ENCODE measurements at places on chromosomes 7 and 10.

DNA sequence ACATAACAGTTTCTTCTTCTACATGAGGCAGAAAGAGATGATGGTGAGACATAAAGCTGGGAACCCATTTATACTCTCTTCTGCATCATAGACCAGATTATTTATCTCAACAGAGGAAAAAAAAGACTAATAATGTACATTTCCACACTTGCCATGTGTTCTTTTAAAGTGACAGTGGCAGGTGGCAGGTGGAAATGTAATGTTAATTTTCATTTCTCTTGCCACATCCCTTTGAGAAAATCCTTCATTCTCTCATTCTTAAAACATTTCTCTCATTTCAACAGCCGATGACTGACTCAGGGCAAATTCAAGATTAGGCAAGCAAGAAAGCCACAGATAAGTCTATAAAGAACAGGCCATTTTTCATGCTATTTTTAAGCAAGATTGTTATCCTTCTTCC, 635.6 kb upstream of the SORCS1 start:
- DNase-seq = no peak

DNA sequence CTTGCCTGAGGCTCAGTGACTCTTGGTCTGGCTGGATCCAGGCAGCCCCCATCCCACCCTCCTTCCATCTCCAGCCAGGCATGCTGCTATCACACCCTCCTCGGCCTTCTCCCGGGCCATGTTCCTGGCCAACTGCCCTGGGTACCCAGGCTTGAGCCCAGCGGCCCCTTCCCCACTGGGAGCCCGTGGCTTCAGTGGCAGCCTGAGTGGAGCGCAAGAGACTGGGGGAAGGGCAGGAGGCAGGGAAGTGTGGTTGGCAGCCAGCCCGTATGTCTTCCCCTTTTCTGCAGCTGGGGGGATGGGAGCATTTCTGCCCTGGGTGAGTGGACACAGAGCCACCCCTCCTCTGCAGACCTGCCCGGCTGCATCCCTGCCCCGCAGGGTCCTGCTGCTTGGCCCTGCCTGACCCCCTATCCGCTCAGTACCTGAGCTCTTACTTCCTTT, 148.5 kb downstream of the ARHGAP22 start:
- no peak for DNase-seq

- no peak for DNase-seq
Observed at GRCh38 chr10:84539216-84539615, 210.8 kb downstream of the CCSER2 start.

- DNase-seq = no peak
Observed at GRCh38 chr7:116783666-116784318, 78.6 kb upstream of the CAPZA2 start.

GRCh38 chr10:86830043-86830591, 73.7 kb downstream of the BMPR1A start:
- no peak for DNase-seq

DNA sequence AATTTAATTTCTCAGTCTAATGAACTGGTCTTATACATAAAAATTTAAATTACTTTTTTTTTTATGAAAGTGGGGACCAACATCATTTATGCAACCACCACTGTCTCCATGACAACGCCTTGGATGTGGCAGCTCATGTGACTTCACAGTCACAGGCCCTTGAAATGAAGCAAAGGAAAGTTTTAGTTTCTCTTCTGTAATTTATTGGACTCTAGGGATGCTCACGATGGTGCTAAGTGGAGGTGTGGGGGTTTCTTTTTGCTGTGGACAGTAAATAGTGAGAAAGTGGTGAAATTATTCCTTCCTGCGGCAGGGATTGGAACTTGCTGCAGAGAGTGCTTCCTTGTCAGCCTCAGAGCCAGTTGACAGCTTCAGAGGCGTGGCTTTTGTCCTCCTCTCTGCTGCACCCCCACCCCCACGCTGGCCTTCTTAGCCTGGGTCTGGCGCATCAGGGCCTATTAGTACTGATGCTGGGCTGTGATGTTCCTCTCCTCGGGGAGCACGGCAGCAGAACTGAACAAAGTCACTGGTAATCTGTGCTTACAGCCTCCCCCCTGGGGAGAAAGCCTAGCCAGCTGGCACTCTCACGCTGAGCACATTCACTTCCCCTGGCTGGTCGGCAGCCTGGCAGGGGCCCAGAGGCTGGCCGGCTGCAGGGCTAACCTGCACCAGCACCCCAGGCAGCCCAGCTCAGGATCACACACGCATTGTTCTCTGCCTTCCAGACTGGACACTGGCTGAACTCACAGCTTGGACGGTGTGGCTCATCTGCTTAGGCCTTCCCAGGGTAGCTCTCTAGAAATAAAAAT, 517.5 kb upstream of the GALNT17 start:
- no peak for DNase-seq

- no peak for DNase-seq
Observed at GRCh38 chr10:95474228-95475002, 86.8 kb downstream of the SORBS1 start.

DNA sequence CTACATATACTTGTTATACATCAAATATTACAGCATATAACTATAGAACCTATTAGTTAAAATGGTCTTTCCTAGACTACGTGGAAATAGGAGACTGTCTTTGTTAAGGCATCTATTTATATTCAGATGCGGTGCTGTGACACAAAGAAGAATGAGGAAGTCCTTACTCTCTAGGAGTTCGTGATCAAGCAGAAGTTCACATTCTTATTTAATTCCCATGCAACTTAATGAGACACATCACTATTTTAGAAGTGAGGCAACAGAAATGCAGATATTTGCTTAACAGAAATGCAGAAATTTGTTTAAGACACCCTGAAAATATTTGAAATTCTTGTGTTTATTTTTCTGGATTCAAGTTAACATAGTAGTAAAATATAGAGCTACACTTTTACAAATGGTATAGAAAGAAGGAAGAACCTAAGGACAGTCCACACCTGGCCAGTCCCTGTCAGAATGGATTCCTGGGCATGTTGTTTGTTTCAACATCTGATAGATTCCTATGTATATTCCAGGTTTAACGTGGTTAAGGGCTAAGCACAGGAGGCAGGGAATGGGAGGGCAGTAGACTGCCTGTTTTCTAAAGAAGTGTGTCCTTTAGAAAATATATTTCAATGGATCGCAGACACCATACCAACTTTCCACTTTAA, 70.6 kb upstream of the NXPH1 start:
- DNase-seq = no peak

DNA sequence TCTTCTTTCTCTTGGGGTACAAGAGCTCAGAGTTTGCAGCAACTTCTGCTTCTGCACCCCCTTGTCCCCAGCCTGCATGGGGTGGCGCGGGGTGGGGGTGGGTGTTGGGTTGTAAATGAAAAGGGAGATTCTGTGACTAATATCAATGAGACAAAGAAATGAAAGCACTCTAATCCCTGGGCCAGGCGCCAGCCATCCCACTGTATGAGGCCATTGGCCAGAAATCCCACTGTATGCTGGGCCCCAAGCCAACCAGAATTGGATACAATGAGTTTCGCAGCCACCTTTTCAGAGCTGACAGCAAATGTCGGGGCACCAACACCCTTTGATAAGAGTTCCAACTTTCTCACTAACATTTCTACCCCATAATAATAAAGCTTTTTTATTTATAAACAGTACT, 10.9 kb upstream of the PTN start:
- no peak for DNase-seq

DNA sequence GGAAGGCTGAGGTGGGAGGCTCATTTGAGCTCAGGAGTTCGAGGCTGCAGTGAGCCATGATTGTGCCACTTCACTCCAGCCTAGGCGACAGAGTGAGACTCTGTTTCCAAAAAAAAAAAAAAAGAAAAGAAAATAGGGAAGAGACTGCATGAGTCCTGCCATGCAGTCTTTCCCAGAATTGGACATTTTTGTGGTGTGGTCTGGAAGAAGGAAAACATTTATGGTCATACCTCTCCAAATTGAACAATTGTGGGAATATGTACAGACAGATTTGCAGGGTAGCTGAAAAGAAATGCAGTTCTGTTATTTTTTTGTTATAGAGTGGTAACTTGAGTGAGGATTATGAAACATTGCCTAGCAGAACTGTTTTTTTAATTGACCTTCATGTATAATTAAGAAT, 198.1 kb downstream of the AUTS2 start:
- no peak for DNase-seq

- peak; percentile 50 for DNase-seq
Observed at GRCh38 chr10:11097686-11098085, 80.0 kb downstream of the CELF2 start.

GRCh38 chr7:97022491-97023306, 1.9 kb downstream of the DLX5 start:
- no peak for DNase-seq

DNA sequence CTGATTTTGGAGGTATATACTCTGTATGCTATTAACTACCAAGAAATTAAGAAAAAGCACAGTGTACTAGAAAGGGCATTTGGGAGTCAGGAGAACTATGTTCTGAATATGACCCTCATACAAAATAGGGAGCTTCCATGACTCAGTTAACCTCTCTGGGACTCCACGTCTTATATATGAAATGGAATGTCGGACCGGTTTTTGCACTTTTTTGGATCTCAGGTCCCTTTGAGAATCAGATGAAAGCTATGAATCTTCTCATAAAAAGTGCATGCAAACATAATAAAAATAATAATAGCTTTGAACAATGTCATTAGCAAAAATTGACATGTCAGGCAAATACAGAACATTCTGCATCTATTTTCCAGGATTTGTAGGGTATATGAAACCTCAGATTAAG, 113.0 kb downstream of the ARID5B start:
- no peak for DNase-seq

DNA sequence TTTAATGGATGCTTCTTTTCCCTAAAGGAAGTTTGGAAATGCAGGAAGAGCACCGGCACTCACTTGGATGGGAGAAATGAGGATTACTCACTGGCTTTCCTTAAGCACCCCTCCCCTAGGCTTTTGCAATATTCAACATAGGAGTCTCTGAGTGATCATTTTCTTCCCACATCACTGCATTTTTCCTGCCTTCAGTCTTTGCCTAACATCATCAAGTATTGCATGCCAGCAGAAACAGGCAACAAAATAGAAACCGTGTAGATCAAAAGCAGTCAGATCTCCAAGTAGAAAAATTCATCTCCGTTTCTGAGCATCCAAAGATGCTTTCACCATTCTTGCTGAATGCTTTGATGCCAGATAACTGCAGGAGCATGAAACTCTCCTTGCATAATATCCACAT, 119.9 kb downstream of the ADCYAP1R1 start:
- DNase-seq = no peak

DNA sequence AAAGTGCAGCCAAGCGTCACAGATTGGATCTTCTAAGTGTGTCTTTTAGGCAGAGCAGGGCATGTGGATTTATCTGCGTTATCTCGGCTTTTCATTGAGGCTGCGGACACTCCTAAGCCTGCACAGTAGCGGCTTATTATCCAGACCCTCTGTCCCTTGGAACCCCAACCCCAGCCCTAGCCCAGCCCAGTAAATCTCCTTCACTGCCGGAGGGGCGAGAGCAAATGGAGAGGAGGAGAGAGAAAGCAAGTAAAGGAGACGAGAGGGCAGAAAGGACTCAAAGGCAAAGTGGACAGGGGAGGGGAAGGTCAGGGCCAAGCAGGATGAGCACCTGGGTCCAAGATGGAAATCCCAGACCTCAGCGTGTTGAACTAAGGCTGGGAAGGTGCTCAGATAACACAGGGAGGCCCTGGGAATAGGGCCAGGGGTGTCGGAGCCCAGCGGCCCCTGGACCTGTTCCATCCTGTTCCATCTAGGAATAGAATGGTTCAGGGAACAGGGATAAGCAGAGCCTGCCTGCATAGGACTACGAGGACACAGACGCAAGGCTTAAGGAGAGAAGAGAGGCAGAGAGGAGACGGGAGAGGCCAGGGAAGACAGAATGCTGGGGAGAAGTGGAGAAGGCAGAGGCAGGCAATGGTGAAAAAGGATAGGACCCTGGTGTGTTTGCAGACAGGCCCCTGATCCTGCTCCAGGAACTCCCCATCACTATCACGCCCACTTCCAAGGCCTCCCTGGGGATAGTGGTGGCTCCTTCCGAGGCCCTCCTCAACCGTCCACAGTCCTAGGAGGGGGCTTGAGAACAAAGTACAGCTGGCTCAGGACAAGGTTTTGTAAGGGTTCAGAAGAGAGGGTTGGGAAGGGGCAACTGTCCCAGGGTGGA, 99.6 kb downstream of the CHST15 start:
- no peak for DNase-seq

DNA sequence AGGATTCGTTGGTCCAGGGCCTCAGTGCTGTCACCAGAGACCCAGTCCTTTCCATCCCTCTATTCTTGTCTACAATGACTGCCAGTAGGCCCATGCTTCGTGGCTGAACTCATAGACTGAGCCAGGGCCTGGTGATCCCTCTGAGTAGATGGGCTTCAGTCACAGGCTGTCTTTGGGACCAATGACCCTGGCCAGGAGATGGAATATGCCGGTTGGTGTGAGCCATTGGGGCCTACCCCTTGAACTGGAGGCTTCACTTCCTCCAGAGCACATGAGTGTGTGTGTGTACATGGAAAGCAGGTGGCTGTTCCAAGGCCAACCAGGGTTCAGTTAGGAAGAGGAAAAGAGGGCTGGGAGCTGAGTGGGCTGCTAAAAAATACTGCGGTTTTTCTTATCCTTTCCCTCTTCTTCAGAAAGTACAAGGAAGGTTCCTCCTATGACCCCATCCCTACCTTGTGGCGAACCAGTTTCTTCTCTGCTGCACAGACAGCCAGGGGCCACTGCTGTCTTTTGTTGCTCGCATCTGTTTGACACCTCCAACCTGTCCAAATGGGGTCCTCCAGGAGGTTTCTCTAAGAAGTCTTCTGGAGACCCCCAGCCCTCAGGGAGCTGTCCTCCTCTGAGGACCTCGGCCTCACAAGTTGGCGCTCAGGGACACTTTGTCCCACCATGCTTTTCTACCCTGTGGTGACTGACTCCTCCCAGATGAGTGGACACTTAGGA, 36.6 kb downstream of the ADRA2A start:
- DNase-seq = no peak

DNA sequence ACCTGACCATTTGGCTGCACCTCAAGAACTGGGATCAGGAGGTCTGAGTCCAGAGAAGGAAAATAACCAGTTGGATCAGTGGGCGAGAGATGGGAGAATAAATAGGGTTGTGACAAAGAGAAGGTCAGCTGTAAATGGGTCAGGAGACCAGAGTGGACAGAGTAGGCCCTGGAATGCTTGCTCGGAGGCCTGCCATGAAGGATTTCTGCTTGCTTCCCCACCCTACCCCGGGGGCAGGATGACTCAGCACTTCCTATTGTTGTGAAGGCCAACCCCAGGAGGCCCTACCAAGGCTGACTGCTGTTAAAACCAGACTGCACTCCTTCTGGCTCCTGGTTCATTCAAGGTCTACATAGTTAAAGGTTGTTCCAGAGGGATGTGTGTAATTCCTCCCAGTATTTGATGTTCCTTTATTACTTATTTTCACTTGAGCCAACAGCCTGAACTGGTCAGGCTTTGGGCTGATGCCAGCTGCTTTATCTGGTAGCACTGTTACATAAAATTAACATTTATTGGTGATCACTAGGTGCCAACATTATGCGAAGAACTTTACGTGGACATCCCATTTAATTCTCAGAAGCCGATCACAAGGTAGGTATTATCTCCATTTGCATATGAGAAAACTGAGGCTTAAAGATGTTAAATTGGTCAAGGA, 27.3 kb upstream of the IFRD1 start:
- peak; percentile 50 for DNase-seq

GRCh38 chr7:44117801-44118429, 5.4 kb downstream of the POLD2 start:
- no peak for DNase-seq

GRCh38 chr7:102991540-102992214, 78.9 kb downstream of the LRRC17 start:
- peak; percentile 14 for DNase-seq
